ENCODE measurements at places on chromosomes 3 and 15. TPM values are rescaled to one million over a fixed set of nuclear protein-coding genes. Genes with fewer than 3 reads are reported as not detected.

GRCh38 chr15:60907233-60907947, 321.7 kb downstream of the RORA start:
- no peak for DNase-seq

GRCh38 chr3:8095724-8096123, 405.9 kb upstream of the LMCD1 start:
- no peak for DNase-seq

DNA sequence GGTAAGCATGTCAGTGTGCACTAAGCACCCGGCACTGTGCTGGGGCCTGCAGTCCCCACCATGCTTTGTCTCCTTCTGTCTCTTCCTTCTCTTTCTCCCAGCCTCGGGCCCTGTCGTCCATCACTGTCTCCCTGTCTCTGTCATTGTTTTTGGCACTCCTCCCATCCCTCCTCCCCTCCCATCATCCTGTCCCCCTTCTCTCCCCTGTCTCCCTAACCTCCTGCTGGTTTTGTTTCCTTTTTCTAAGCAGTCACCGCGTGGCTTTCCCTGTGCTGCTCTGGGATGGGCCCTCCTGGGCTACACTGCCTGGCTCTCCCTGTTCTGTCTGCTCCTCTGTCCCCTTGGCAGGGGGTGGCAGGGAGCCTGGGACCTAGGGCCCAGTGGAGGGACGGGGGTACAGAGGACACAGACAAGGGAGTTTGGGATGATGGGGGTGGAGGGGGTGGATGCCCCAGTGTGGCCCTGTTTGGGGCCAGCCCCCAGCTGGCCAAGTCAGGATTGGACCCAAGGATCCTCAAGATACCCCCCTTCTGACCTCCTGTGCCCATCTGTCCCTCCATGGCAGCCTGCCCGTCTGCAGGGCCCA, 5.7 kb downstream of the CHST13 start:
- DNase-seq, result no peak

- DNase-seq, result no peak
Observed at GRCh38 chr3:20125897-20126296, 60.1 kb downstream of the SGO1 start.

Gene RTP3
- total RNA-seq, result 0.43 TPM

Gene HDC
- not detected for total RNA-seq

Gene MAP3K13
- total RNA-seq, result 11.6 TPM
